ENCODE measurements at places on chromosomes 1 and 21. TPM values are rescaled to one million over a fixed set of nuclear protein-coding genes. Genes with fewer than 3 reads are reported as not detected.

DNA sequence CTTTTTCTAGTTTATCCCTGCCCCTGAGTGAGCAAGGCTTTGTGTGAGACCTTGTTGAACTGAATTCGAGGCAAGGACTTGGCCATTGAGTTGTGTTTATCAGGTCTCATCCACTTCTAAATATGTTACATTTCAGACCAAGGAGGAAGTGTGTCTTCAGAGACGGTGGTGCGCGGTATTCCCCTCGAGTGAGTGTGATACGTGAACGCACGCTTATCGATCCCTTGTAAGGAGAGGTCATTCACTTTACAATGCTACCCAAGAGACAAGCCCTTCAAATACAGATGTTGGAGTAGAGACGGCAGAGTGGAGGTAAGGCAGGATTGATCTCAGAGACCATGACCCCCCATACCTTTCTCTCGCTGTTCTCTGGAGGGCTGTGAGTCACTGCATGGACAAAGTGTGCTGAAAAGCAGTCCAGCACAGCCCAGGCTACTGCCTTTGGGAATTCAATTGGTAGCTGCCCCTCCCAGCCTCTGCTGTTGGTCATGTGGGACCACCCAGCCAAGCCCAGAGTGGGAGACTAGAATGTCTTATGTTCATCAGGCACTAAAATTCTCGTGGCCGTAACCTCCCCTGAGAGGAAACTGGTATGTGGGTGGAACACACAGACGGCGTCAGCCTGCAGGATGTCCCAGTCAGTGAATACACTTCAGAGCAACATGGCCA is 16.3 kb upstream of the MTARC1 start:
- DNase-seq, result no peak

- no peak for DNase-seq
Measured at GRCh38 chr1:198495631-198496030, 44.8 kb downstream of the ATP6V1G3 start.

DNA sequence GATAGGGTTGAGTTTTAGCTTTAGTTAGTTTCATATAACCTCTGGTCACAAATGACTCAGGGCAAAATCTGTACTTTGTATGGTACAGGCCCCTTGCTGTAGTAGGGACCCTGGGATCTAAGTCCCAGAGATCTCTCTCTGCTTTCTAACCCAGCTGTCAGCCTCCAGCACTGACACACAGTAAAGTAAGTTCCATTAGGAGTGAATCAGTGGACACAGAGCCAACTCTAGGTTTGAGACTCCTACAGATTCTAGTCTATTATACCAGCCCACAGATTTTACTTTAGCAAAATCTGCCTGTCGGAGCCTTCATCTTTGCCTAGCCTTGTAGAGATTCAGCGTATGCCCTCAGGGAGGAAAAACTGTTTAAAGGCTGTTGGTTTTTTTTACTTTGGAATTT is 52.5 kb downstream of the ANGPTL1 start:
- no peak for DNase-seq

- no peak for DNase-seq
Measured at GRCh38 chr1:229991724-229992333, 75.2 kb upstream of the GALNT2 start.

GRCh38 chr1:24936684-24937083 is 6.6 kb upstream of the RUNX3 start:
- DNase-seq, result no peak

- DNase-seq, result no peak
Measured at GRCh38 chr1:211607754-211608473, 29.0 kb upstream of the SLC30A1 start.

- DNase-seq, result peak; percentile 56
Measured at GRCh38 chr1:211371406-211372105, 44.9 kb downstream of the TRAF5 start.

DNA sequence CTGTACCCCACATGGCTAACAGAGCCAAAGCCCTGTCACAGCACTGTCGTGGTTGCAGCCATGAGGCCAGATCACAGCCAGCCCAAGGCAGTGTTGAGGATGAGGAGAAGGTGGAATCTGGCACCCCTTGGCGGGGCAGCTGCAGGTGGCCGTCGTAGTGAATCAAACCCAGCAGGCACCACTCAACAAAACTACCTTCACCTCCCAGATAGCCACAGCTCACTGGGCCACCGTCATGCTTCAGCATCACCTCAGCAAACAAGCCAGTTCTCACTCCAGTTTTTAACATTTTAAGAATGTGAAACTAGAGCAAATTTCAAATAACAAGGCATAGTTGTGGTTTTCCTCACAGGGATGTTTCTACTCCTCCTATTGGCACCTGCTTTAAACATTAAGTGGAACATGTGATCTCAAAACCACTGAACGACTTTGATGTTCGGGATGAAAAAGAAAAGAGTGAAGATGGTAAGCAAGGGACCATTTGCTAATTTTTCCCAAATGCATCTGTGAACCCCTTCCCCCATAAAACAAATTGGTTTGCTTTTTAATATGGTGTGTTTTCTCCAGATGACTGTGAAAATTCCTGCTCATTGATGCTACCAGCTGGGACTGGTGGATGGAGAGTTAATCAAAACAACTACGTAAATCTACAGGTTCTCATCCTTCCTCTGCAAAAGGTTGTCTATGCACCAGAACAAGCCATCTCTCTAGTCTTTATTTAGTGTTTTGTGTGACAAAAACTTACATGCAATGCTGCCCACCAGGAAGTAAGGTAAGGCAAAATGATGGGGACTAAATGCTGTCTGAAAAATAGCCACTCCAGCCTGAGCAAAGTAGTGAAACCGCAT is 45.5 kb downstream of the TOR1AIP2 start:
- DNase-seq, result no peak

DNA sequence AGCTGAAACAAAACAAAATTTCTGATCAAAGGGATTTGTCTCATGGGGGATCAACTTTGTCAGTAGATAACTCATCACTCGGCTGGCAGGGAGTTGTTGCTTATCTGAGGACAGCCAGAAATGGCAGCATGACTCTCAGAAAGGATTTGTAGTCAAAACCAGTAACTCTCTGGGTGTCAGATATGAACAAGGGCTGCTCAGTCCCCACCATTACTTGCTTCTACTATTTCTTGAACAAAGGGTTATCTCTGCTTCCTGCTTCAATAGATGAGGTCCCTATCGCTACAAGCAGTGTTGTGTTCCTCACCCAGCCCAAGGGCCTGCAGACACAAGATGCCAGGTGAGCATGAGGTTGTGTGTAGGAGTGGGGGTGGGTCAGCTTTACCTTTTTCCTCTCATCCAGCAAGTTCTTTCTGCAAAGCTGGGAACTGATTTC is 116.2 kb downstream of the PTBP2 start:
- no peak for DNase-seq

DNA sequence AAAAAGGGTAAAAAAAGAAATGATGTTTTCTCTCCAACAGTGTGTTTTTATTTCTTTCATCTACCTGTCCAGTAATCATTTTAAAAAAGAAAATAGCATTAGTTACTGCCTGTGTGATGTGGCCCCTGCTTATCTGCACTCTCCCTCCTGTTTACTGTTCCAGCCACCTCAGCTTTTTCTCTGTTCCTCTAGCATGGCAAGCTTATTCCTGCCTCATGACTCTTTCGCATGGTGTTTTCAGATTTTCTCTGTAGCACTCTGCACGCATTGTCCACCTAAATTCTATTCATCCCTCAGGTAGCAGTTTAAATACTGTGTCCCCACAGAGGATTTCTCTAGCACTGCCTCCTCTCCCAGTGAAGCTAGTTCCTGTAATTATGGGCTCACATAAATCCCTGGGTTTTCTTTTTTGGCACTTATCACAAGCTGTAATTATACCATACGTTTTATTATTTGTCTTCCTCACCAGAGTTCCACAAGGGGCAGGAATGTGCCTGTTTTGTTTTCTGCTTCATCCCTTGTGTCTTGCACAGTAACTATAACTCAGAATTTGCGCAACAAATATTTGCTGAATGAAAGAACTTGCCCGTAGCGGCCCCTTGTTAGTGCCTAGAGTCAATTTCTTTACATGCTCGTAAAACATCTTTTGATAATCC is 51.4 kb upstream of the LRIG2 start:
- peak; percentile 87 for DNase-seq

DNA sequence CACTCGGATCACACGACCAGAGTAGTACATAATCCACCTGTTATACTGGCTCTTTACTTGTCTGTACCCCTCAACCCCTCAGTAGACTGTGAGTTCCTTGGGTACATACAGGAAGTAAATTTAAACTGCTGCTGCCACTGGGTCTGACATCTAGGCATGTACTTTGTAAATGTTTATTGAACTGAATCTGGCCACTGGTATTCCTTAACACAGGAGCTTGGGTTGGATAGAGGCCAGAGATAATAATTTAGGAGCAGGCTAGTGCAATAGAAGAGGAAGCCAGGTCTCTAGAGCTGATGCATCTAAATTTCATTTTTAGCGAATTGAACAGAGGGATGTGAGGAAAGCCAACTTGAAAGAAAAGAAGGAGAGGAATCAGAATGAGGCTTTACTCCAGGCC is 12.4 kb downstream of the TTC4 start:
- DNase-seq, result no peak

GRCh38 chr1:87132284-87132870 is 196.3 kb upstream of the LMO4 start:
- no peak for DNase-seq

- DNase-seq, result no peak
Measured at GRCh38 chr1:179167418-179167777, 62.1 kb downstream of the ABL2 start.

- DNase-seq, result peak; percentile 11
Measured at GRCh38 chr1:57638239-57638638, 214.4 kb upstream of the DAB1 start.

GRCh38 chr1:244435562-244436205 is 16.0 kb downstream of the ADSS2 start:
- no peak for DNase-seq

- DNase-seq, result no peak
Measured at GRCh38 chr1:8409106-8409505, 91.2 kb downstream of the SLC45A1 start.

DNA sequence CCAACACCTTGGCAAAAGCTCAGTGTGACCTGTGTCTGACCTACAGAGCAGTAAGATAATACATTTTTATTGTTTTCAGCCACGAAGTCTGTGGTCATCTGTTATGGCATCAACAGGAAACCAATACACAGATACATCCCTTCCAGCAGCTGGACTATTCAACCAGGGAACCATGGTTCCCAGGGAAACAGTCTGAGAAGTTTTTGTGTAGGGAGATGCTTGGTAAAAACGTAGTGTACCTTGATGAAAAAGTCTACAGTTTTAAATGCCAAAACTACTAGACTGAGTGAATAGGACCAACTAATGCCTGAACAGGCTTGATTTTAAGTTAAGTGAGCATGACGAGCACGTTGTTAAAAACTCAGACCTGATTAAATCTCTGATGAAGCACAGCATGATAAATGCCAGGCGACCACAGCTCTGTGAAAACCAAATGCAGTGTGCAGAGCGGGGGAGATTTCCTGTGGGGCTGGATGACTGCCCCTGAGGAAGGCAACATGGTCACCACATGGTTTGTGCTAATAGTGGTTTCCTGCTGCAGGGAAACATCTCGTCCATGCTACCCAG is 228.9 kb downstream of the TNR start:
- no peak for DNase-seq

GRCh38 chr1:239854922-239855321 is 236.8 kb upstream of the FMN2 start:
- DNase-seq, result no peak

- DNase-seq, result no peak
Measured at GRCh38 chr1:232844791-232845190, 39.6 kb downstream of the MAP10 start.

DNA sequence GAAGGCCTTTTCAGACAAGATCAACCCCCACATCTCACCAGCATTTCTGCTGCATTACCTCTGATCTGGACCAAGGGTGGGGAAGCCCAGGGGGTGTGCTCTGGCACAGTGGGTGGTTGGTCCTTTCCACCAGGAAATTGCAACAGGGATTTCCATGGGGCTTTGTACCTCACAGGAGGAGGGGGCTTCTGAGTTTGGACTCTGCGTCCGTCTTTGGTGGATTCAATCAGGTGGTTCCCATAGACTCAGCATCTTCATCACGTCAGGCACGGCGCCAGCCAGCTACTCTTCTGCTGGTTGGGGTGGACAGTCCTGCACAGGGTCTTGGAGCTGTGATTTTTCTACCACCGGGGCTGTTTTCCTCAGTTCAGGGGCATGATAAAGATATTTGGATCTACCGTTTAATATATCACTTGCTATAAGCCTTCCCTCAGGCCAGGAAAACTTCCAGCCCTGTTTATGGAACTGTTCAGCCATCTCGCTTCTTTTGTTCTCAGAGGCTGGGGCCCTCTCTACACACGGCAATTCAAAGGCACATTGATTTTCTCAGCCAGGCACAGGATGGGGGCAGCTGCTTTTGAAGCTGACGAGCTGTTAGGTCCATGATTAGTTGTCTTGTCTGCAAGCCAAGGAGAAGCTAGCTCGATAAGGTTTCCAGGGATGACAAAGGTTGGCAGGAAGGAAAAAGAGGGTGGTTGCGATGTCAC is 467.3 kb downstream of the CAMTA1 start:
- DNase-seq, result no peak

- peak; percentile 21 for DNase-seq
Measured at GRCh38 chr1:183812686-183813569, 8.0 kb downstream of the RGL1 start.

GRCh38 chr1:24737368-24738117 is 7.7 kb upstream of the CLIC4 start:
- DNase-seq, result no peak

GRCh38 chr1:86546787-86547221 is at the start of gene CLCA4:
CLCA4 (plus strand) TSS chr1:86547078; CDS start chr1:86547120, 42 bp downstream.
- DNase-seq, result peak; percentile 87

Gene OR2T11
- total RNA-seq, result not detected

Gene DIP2A
- 30.6 TPM for total RNA-seq

Gene PLEKHN1
- total RNA-seq, result 4.6 TPM

Gene CR1L
- not detected for total RNA-seq

Data from foreskin keratinocyte (primary cell).